Right lung (tissue), 10 donors: ENCODE measurements at places on chromosomes 5 and 9. TPM values are rescaled to one million over a fixed set of nuclear protein-coding genes. Genes with fewer than 3 reads are reported as not detected.

DNA sequence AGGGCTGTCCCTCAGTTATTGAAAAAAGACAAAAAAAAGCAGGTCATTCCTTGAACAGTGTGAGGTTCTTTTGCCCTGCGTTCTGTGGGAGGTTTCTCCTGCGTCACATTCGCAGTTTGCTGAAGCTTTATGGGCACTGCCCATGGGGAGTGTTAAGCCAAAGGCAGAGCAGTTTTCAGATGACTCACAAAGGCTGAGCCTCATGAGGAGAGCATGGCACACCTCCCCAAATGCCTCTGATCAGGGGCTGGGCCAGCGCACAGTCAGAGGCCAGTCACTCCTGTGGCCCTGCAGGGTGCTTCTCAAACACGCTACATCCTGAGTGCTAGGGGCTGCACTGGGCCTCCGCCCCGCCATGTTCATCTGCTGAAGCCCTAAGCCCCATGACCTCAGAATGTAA is 38.4 kb downstream of the IRX1 start:
- DNase-seq, result no peak

Gene PNPLA7
- polyA plus RNA-seq, result 7.8 TPM

Gene PCDHGA7
- 1.7 TPM for polyA plus RNA-seq

Gene GPR151
- polyA plus RNA-seq, result not detected

GRCh38 chr5:168679515-168679920 is 100.3 kb upstream of the PANK3 start:
- peak; percentile 77 for DNase-seq

Gene NPM1
- 2,466 TPM for polyA plus RNA-seq

GRCh38 chr9:130846487-130847305 is 11.6 kb downstream of the ABL1 start:
- no peak for DNase-seq

- DNase-seq, result no peak
Measured at GRCh38 chr5:149671544-149671943, 58.6 kb upstream of the PPARGC1B start.

DNA sequence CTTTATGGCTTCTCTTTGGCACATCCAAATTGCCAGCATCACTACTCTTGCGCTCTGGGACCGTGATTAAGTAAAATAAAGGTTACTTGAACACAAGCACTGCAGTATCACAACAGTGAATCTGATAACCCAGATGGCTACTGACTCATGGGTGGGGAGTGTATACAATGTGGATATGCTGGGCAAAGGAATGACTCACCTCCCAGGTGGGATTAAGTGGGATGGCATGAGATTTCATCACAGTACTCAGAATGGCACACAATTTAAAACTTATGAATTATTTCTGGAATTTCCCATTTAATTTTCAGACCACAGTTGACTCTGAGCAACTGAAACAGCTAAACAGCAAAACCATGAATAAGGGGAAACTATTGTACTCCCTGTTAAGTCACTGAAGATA is 4.3 kb downstream of the GFM2 start:
- DNase-seq, result no peak
